OCI-LY7 (cell line): ENCODE measurements at places on chromosomes 5 and 9.

- peak; percentile 56 for DNase-seq
These were observed 13.0 kb downstream of the SLC4A9 start for GRCh38 chr5:140372971-140373487.

- no peak for DNase-seq
These were observed 155.6 kb downstream of the ARHGAP26 start for GRCh38 chr5:142925795-142926194.

DNA sequence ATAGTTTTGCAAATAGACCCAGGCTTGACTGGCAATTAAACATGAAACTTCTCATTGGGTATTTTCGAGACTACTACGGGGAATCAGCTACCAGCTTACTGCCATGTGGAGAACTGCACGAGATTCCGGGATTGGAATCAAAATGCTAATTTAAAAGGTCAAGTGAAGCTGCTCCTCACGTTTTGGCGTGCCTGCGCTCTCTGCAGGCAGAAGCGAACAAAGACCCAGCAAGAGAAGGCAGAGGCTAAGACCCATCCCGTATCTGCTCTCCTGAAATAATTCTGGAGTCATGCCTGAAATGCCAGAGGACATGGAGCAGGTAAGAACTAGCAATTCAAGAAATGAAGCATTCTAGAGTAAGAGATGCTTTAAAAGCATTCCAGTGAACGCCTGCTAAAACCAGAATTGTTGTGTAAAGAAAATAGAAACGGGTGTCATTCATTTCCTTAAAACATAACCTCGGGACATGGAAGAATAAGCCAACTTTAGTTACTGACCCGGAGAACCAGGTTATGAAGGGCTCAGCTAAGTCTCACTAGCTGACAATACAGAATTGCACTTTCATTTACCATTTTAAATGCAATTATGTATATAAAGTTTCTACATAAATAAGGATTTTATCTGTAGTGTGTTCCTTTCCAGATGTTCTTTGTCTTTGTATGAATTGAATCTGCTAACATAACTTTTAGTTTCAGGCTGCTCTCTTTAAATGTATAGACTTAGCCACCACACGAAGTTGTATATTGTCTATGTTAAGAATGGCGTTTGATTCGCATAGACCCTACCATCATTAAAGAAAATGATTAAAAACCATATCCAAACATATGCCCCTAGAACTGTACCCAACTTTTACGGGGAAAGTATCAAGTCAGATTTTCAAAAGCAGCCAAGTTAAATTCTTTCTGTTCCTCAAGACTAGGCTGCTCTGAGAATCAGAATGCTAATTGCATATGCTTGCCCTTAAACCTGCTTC is 2.0 kb upstream of the MAT2B start:
- DNase-seq = peak; percentile 65

- DNase-seq = no peak
These were observed 67.7 kb upstream of the ATG10 start for GRCh38 chr5:81904166-81904565.

- peak; percentile 87 for DNase-seq
These were observed 4.0 kb downstream of the CXXC5 start for GRCh38 chr5:139651853-139652787.

DNA sequence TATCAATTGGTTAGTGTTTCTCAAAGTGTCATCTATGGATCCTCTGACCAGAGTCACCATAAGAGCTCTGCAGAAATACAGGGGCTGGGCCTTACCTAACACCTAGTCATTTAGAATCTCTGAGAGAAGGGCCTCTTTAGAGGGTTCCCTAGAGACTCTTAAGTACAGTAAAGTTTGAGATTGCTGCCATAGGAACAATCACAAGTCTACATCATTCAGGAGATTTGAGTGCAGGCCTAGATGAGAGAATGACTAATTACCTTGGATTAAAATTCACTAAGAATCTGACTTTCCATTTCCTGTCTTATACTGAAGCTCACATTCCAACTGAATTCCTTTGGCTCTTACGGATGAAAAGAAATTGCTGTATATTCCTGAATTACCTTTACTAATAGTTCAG is 182.1 kb upstream of the PTGER4 start:
- DNase-seq = no peak

GRCh38 chr9:17402309-17402708 is 176.6 kb upstream of the SH3GL2 start:
- no peak for DNase-seq

- DNase-seq = no peak
These were observed 378.1 kb upstream of the RFX3 start for GRCh38 chr9:3903906-3904305.

GRCh38 chr5:57931807-57932206 is 449.2 kb upstream of the ACTBL2 start:
- DNase-seq = no peak

- DNase-seq = no peak
These were observed 62.4 kb downstream of the SLC36A1 start for GRCh38 chr5:151509836-151510235.

GRCh38 chr9:127307802-127308201 is 43.2 kb downstream of the GARNL3 start:
- DNase-seq = no peak

GRCh38 chr5:111411301-111411700 is 101.0 kb downstream of the STARD4 start:
- no peak for DNase-seq

GRCh38 chr9:13878241-13878711 is 435.7 kb downstream of the NFIB start:
- DNase-seq = no peak

- DNase-seq = peak; percentile 65
These were observed 64.6 kb downstream of the SH3TC2 start for GRCh38 chr5:148998174-148998797.

DNA sequence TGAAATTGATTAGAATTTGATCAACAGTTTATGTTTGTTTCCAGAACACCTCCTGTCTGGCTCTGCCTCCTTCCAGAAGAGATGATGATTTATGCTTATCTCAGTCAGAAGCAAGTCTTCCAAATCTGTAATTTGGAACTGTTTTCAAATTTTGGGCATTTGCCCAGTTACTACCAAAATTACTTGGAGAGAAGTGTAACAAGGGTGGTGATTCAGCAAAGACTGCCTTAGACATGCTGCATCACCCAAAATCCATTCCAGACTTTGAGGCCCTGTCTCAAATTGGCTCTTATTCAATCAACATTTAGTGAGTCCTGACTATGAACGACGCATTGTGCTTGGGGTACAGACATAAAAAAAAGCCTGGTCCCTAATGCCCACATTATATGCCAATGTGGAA is 89.4 kb downstream of the SH3TC2 start:
- no peak for DNase-seq

DNA sequence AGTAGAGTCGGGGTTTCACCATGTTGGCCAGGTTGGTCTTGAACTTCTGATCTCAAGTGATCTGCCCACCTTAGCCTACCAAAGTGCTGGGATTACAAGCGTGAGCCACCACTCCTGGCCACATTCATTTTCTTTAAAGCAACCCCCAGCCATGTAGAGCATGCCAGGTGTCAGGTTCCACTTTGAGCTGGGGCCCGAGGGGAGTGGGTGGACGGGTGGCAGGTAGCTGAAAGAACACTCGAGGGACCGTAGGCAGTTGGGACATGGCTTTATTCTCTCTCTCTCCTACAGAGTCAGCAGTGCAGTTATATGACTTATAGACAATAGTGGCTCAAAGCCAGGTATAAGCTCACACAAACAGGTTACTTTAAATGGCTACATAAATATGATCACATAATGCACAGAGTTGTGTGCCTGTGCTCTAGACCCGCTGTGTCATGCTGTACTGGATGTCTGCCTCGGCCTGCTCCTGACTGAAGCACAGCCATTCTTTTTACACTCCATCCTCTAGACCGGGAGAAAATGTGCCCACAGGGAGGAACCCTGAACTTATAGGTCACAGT is 60.5 kb upstream of the FAM120A start:
- DNase-seq = no peak

- DNase-seq = no peak
These were observed 24.3 kb downstream of the GLT6D1 start for GRCh38 chr9:135614821-135615665.

GRCh38 chr5:77898385-77898784 is 122.2 kb upstream of the TBCA start:
- DNase-seq = no peak

GRCh38 chr5:40842351-40842750 is 1.2 kb downstream of the CARD6 start:
- DNase-seq = no peak

DNA sequence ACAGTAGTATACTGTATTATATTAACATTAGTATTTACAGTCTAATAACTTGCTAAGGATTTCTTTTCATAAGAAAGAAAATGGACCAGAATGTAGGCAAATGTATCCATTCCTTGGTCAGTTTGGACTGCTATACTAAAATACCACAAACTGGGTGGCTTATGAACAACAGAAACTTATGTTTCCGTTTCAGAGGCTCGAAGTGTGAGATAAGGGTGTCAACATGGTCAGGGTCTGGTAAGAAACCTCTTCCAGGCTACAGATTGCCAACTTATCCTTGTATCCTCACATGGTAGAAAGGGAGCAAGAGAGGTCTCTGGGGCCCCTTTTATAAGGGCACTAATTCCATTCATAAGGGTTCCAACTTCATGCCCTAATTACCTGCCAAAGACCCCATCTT is 9.2 kb upstream of the ESM1 start:
- DNase-seq = no peak

- no peak for DNase-seq
These were observed 208.4 kb downstream of the PDZD2 start for GRCh38 chr5:31847354-31847753.

DNA sequence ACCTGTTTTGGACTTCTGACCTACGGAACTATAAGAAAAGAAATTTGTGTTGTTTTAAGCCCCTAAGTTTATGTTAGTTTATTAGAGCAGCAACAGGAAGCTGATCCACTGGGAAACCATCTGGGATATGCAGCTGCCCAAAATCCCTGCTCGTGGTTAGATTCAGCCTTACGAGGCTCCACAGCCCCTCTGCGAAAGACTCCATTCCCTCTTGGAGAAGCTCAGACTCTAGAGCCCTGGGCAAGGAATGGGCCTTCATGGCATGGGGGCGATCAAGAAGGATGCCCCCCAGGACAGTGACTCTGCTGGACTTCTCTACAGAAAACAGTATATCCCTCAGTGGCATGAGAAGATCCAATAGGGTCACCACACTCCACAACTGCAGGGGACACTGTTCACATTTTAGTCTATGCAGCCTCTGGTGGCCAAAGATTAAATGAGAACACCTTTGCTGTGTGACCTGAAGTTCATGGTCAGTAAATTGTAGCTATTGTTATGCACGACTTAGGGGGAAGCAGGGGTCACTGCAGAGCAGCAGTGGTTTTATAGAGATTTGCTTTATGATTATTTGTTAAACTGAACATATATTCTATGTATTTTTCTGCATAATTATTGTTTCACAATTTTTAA is 21.1 kb downstream of the IRF1 start:
- DNase-seq = no peak

DNA sequence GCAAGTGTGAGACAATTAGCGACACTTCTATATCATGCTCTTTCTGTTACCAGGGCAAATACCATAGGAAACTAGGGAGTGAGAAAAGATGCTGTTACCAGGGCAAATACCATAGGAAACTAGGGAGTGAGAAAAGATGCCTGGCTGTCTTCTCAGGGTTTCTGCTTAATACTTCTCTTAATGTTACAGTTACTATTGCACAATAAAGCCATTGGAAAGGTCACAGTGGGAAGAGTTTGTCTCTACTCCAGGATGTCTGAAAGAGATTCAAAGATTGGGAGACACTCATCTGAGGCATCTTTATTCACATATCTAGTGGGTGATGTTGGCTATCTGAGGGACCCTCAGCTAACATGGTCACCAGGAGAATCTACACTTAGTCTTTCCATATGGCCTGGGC is 431.7 kb upstream of the POU5F2 start:
- DNase-seq = no peak

- DNase-seq = no peak
These were observed 49.2 kb downstream of the NACC2 start for GRCh38 chr9:136045595-136046553.

GRCh38 chr5:9062873-9063272 is 483.0 kb downstream of the SEMA5A start:
- DNase-seq = no peak

- no peak for DNase-seq
These were observed 7.5 kb upstream of the UBQLN1 start for GRCh38 chr9:83715221-83715620.

DNA sequence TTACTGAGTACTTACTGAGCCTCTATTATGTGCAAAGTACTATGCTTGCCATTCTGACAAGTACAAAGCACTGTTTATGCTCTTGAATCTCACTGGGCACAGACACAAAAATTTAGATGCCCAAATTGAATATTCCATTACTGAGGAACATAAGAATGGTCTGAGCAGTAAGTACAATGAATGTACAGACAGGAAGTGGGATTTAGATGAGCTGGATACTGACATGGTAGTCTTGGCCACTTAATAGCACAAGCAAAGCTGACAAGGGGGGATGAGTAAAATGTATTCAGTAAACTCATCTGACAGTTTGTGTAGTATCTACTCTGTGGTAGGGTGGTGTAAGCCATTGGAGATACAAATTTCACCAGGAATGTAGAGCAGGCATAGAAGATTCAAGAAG is 132.4 kb downstream of the EFNA5 start:
- DNase-seq = no peak

GRCh38 chr9:103942651-103943050 is 151.5 kb upstream of the SMC2 start:
- DNase-seq = no peak

- no peak for DNase-seq
These were observed 150.8 kb upstream of the NR3C1 start for GRCh38 chr5:143554187-143554717.

DNA sequence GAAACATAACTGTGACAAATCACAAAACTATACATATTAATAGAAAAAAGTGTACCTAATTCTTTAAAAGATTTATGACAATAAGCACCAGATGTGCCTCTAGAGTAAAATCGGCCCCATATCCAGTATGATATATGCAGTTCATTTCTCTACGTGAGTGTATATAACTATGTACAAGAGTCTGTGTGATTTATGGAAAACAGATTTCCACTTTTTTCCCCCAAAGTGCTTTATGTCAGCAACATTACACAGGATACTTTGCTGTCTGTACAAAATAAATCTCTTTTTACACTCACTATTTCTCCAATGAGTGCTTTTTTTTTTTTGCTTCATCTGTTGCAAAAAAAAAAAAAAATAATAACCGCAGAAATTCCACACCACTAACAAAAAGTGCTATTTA is 298.8 kb upstream of the RFX3 start:
- no peak for DNase-seq
